ENCODE measurements at places on chromosomes 12 and 14. TPM values are rescaled to one million over a fixed set of nuclear protein-coding genes. Genes with fewer than 3 reads are reported as not detected.

DNA sequence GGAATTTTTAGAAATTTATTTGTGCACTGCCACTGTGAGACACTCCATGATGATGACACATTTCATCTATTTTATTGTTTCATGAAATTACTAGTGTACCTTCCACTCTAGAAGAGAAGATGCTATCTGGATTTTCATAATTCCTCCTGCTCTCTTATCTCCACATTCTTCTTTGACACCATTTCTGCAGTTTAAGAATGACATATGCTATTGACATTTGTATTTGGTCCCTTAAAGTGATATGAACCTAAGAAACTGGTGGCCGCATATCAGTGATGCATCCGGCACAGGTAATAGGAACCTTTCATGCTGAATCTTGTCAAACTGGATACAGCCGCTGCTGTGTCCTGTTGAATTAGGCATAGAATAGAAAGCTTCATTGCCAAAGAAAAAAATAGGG lies 696.3 kb downstream of the TMEM121 start:
- DNase-seq: no peak

The PRH2 gene
- not detected for total RNA-seq

GRCh38 chr12:114319422-114319821 lies 86.5 kb downstream of the TBX5 start:
- DNase-seq: no peak

DNA sequence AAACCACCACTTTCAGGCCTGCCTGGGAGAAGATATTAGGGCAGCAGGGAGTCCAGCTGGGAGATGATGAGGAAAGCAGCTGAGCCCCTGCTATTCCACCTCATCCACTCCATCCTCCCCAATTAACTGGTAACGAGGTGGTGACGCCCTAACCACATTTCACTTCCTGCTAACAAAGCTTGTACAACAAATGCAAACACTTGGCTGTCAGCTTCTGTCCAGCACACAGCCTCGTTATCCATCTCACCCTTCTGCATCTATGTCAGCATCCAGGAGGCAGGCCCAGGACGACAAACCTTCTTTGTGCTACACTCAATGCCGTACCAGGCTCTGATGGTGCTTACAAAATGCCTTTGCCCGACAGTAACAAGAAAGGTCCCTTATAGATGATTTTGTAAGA lies 225.4 kb downstream of the APAF1 start:
- no peak for DNase-seq

The IKZF4 gene
- 8.8 TPM for total RNA-seq
